ENCODE measurements at places on chromosomes 2 and 18.

GRCh38 chr2:216339456-216340279, 32.6 kb downstream of the MARCHF4 start:
- no peak for DNase-seq

DNA sequence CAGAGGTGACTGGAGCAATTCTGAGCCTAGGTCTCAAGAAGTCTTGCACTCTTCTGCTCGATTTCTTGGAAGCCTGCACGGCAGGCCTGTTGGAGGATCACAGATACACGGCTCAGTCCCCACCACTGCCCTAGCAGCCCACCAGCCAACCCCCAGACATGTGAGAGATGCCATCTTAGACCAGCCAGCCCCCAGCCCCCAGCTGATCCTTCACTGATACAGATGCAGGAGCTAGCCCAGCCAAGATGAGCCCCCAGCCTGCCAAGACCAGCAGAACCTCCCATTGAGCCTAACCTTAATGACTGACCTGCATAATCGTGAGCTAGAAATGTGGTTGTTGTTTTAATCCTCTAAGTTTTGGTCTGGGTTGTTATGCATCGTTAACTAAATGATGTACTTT, 47.5 kb downstream of the INHBB start:
- DNase-seq = no peak

DNA sequence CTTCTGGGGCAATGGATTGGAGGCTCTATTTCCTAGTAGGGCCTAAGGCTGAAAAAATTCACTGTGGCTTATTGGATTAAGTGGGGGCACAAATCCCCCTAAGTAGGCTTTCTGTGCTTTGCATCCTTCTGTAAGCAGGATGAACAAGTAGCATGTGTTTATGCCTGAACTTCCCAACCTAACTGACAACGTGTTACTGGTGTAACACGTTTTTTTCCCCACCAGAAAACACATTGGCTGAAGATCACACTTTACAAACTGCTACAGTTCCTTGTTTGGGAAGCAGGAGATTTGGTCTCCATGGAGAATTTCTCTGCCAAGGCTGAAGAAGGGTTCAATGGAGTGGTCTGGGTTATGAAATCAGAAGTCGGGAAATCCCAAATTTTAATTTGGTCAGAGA, 7.2 kb upstream of the ITGA6 start:
- DNase-seq = no peak

DNA sequence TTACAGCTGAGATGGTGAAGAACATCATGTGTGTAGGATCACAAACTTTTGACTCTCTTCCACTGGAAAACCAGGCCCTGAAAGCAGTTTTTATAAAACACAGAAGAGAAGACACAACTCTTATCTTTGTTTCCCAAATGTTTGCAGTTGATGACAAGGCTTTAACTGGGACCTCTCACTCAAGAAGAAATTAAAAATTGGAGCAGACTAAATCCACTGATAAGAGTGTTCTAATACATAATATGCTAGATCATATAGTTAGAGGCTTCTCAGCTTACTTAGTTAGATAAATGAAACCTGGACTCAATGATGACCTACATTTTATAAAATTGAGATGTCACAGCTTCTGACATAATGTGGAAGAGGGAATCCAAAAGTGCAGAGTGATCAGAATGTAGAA, 158.3 kb upstream of the WDSUB1 start:
- DNase-seq = no peak

DNA sequence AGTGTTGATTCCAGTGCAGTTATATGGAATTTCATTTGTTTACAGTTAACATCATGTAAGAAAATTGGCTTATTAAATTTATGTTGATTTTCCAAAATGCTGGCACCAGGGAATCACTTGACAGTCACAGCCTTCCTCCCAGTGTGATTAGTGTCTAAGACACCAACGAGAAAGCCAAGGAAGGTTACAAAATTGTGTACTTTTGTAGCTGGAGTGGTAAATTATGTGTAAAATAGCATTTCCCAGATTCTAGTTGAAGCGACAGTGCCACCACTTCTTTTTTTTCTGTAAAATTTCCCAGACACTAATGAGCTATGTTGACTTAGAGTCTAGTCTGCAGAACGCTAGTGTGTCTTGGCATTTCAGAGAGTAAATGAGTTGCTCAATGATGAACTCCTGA, 101.3 kb downstream of the NCK2 start:
- no peak for DNase-seq

GRCh38 chr2:7392076-7392787, 475.0 kb downstream of the RNF144A start:
- DNase-seq = no peak

GRCh38 chr2:71477231-71477691, 23.9 kb downstream of the DYSF start:
- no peak for DNase-seq

GRCh38 chr18:57956491-57956890, 87.5 kb upstream of the NEDD4L start:
- no peak for DNase-seq

DNA sequence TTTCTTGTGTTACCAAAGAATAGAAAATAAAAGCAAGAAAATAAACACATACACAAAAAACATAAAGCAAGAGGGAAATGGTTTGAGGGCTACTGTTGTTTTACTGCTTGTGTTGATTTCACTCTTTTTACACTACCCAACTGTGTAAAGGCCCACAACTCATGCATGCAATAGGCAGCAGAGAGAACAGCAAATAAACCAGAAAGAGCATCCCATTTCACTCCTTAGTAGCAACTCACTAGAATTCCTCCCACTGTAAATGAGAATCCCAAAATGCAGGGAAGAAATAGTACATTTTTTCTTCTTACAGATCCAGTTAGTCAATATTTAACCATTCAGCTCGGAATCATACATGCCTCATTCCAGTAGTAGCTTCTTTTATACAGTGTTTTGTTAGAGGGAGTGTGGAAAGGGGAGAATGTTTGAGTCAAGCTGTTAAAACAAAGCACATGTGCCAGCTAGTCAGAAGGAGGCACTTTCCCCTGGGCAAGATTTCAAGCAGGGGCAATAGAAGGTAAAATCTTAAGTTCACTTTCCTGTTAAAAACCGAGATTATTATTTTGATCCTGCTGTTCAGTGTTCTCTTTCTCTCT, 147.2 kb upstream of the FAM98A start:
- no peak for DNase-seq

All from effector CD4-positive, alpha-beta T cell (primary cell).